ENCODE measurements at places on chromosomes 5 and 9. TPM values are rescaled to one million over a fixed set of nuclear protein-coding genes. Genes with fewer than 3 reads are reported as not detected.

- ATAC-seq, result no peak
These were observed 48.2 kb upstream of the LMX1B start for GRCh38 chr9:126565336-126566128.

DNA sequence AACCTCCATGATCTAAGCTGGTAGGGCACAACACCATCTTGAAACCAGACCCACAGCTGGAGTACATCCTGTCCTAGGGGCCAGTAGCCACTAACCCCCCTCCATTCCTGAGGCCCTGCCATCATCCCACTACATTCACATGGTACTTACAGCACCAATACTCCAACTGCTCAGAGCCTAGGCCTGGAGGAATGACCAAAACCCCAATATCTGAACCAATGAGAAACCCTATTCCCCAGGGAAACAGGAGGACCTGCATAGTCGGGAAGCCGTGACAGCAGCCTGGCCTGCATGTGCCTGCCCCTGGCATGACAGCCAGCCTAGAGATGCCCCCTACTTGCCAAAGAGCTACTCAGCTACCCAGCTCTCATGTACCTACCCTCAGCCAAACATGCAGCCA, 65.4 kb upstream of the DMRT1 start:
- no peak for ATAC-seq

The TRIM52 gene
- total RNA-seq, result 2.7 TPM

The TSLP gene
- total RNA-seq, result 3.8 TPM

DNA sequence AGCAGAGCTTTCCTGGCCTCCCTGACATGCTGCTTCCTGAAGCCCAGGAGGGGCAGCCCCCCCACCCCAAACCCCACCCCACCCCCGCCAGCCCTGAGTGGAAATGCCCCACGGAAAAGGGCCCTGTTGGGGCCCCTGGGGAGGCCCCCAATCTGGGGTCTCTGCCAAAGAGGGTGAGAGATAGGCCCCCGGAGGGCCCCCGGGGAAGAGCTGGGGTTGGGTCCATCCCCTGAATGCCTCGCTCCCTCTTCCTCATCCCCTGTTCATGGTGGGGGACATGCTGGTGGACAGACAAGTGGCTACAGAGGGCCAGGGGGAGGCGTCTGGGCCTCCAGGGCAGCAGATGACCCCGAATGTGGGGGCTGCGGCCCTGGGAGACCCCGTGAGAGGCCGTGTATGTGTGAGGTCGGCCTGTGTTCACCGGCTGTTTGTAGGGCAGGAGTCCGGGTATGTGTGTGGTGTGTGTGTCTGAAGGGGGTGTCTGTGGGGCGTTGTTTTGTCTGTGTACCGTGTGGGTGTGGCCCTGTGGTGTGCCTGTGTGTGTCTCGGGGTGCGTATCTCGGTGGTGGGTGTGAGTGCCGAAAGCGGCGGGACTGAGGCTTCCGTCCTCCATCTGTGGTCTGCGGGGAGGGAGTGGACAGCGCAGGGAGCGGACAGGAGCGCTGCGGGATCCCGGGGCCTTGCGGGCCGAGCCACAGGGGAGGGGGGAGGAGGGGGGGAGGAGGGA, 11.3 kb downstream of the C9orf50 start:
- peak; percentile 36 for ATAC-seq

The ANKRD33B gene
- total RNA-seq, result 0.68 TPM

GRCh38 chr9:85743275-85744128, 1.7 kb upstream of the AGTPBP1 start:
- ATAC-seq, result no peak

GRCh38 chr5:39005566-39006232, 68.5 kb downstream of the RICTOR start:
- ATAC-seq, result peak; percentile 28

The TIFAB gene
- total RNA-seq, result not detected

DNA sequence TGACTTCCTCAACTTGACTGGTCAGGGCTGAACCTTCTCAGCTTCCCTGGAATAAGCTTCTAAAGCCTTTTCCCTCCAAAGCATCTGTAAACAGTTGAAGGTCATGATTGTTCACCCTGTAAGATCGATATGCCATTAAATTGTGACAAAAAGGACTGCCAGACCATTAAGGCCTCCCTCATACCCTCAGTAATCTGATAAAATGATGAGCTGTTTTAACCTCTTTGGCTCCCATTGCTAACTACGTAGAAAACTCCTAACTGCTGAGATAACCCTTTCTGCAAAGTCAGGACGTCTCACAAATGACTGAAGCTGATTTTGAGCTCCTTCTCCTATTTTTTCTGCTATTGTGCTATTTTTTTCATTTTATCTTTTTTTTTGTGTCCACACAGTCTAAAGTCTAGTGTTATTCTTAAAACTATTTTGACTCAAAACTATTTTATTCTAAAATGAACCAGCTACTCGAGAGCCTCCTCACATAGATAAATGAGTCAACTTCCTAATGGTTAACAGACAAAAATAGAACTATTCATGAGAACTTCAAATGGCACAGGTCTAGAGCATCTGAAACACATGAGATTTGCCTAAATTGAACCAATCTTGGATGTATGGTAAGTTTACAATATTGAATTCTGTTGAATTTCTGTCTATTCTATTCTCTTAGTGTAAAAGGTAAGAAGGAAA, 395.6 kb upstream of the TLE4 start:
- ATAC-seq, result no peak

DNA sequence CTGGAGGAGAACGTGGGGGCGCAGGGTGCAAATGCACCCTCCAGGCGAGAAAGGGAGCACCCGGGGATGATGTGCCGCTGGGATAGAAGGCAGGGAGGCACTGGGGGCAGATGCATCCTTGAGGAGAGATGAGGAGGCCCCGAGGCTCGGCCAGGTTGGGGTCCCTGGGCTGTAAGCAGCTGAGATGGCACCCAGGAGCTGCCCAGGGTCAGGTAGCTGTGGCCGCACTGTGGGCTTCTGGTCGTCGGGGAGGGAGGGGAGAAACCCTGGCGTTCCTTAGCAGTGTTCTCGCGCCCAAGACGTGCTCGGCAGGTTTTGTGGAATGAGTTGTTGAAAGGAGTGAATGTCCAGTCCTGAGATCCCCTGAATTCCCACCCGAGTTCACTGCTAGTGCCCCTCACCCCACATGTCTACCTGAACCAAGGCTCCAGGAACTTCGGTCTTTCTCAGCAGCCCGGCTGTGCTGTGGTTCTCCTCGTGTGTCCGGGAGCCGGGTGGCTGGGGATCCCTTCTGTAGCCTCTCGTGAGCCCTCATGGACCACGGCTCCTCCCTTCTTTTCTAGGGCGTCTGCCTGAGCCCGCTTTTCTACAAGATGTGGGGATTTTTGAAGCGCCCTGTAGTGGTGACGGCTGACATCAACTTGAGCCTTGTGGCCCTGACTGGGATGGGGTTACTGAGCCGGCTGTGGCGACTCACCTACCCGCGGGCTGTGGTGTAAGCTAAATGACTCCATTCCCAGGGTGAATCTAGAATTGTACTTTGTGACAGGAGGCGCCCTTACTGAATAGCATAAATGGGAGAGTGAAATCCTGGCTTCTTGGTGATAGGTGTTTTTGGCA, 1.1 kb downstream of the POMT1 start:
- peak; percentile 53 for ATAC-seq

- no peak for ATAC-seq
These were observed 585.8 kb downstream of the TLE4 start for GRCh38 chr9:80157561-80157983.

- peak; percentile 68 for ATAC-seq
These were observed 24.4 kb upstream of the GRPEL2 start for GRCh38 chr5:149320791-149321330.

- ATAC-seq, result no peak
These were observed 12.0 kb downstream of the FBP1 start for GRCh38 chr9:94627287-94627686.

DNA sequence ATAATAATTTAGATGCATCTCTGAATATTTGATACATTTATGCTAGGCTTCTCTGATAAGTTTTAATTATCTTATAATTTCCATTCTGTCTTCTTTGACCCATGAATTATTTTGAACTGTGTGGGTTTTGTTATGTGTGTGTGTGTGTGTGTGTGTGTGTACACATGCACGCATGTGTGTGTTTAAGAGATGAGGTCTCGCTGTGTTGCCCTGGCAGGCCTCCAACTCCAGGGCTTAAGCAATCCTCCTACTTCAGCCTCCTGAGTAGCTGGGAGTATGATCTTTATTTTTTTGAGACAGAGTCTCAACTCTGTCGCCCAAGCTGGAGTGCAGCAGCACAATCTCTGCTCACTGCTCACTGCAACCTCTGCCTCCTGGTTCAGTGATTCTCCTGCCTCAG, 75.4 kb downstream of the NDUFAF2 start:
- ATAC-seq, result no peak

The AK1 gene
- 39.9 TPM for total RNA-seq

The PLAC8L1 gene
- 0.52 TPM for total RNA-seq

DNA sequence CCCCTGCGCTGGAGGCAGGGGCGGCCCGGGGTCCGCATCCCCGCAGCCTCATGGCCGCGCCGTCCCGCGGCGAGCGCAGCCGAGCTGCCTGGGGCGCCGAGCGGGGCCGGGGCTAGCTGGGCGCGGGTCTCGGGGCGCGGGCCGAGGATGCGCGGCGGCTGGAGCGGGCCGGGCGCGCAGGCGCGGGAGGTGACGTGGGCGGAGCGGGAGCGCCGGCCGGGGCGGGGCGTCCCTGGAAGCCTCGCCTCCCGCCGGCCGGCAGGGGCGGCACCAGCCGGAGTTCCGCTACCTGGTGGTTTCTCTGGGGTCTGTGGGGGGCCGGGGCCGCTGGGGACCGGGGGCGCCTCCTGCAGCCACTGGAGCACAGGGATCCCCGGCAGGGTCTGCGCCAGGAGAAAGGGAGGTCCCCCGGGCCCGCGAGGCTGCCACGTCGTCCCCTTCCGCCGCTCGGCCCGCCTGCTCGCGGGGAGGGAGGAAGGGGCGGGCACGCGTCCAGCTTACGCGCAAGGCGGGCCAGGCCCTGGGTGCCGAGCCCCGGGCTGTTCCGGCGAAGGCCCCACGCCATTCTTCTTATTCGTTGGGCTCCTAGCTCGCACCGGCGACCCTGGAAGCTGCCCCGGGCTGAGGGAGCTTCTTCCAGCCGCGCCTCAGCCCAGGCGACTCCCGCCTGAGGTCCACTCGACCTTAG, at the start of gene LPCAT1:
Gene LPCAT1 (minus strand): TSS at position 168 of the 688 bp plus-strand sequence. CDS start 116 bp downstream, at position 52.
- peak; percentile 83 for ATAC-seq

DNA sequence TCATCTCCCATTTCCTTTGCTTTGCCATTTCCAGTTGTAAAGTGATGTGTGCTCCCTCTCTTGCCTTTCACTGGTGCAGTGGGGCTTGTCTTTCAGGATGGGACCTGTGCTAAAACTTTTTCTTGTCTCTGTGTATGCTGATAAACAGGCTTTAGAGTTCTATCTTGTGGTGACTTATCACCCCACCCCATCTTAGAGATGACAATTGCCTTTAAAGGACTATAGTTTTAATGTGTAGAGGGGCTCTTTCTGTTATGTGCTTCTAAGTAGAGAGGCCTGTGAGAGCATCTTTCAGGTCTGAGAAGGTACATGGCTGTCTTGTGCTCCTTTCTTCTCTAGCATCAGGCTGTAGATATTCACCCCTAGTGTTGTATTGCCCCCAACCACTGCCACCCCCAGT, 21.9 kb downstream of the MAN2A1 start:
- no peak for ATAC-seq

GRCh38 chr5:955886-956761, 52.5 kb upstream of the NKD2 start:
- no peak for ATAC-seq

DNA sequence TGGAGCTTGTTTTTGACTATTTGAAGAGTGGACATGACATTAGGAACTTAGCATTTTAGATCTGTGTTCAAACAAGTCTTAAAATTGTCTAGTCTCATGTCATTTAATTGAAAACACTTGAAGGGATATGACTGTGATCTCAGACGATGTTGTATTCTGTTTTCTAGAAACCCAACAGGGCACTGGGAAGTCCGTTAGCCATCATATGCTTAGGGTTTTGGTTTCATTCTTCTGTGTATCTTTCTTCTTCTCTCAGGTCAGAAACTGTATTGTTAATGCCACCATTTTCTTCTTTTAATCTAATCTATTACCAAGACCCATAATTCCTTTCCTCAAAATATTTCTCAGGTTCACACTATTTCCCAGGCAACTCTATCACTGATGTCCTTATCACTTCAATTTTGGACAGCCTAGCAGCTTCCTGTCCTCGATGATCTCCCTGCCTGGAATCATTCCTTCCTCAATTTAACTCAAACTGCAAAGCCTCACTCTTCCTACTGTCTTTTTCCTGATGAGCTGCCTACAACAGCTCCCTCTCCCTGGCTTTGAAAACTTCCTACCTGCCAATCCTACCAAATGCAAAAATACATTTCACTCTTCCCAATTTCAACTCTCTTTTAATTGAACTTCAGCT, 77.7 kb downstream of the MEF2C start:
- no peak for ATAC-seq

DNA sequence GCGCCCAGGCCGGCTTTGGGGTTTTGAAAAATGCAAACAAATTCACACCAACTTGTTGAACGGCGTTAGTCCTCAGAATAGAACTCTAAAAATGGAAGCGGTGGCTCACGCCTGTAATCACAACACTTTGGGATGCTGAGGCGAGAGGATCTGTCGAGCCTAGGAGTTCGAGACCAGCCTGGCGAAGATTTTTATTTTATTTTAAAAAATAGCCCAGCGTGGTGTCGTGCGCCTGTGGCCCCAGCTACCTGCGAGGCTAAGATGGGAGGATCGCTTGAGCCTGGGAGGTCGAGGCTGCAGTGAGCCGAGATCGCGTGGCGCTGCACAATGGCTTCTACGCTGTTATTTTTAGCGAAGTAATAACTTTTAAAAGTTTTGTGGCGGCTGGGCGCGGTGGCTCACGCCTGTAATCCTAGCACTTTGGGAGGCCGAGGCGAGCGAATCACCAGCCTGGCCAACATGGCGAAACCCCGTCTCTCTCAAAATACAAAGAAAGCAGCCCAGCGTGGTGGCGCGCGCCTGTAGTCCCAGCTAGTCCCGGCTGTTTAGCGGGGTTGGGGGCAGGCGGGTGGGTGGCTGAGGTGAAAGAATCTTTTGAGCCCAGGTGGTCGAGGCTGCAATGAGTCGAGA, 694 bp upstream of the PLIN2 start:
- ATAC-seq, result peak; percentile 5

DNA sequence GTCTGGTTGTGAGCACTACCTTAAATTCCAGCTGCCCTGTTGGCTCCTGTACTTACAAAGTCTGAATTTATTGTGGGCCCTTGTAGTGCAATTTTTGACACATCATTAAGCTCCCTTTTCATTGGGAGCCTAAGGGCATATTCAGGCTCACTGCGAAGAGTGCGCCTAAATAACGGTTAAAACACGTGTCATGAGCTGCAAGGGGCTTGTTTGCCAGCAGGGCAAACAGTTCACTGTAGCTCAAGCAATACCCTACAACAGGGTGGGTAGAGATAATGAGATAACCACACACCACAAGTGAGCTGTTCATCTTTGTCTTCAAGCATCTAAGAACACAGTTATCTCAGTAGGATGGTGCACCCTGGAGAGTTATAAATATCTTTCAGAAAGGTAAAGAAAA, 214.2 kb downstream of the SLF1 start:
- ATAC-seq, result no peak

GRCh38 chr9:113578279-113578865, 114.8 kb downstream of the RGS3 start:
- ATAC-seq, result no peak

The NME5 gene
- 0.44 TPM for total RNA-seq

The ENHO gene
- total RNA-seq, result 0.24 TPM

Data from esophagus mucosa (tissue), 1 donor.